ENCODE measurements at places on chromosomes 7 and 10.

DNA sequence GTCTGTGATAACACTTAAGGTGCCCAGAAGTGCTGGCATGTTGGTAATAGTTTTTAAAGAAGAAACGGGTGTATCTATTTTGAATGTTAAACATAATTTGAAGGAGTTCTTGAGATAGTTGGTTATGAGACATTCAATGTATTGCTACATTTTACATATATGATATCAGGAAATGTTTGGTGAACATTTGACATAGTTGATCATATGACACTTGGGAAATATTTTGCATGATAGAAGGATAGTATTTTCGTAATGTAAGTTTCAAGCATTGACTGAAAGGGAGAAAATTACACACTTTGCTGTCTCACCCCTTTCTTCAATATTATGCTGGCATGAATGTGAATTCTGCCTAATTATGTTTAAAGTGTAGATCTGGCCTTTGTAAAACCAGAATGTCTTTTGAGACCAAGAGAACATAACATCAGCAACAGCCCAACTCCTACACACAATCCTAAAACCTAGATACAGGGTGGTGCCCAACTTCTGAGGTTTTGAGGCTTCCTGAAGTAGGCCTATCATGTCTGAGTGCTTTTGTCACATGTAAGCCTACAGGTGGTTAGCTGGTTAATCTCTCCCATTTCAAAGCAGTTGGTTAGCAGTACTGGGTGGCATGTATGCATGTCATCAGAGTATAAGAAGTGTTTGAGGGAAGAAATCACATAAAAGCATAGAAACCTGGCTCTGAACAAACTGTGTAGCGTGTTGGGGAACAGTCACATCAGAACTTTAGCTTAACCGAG lies 2.1 kb downstream of the ADD3 start:
- no peak for DNase-seq

GRCh38 chr10:58697691-58698090 lies 185.0 kb downstream of the BICC1 start:
- DNase-seq, result no peak

DNA sequence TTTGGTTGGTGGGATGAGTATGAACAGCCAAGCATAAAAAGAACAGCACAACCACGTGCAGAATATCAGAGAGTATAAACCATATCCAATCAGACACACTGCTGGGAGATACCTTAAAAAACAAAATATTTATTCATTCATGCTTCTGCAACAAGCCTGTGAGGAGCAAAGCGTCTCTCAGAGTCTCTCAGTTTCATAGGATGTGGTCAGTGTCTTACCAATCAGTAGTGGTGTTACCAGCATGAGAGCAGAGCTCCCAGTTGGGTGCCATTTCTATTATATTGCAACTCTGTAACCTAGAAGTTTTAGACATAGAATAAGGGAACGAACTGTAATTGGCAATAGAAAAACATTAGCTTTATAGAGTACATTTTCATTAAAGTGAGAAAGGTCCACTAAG lies 445.9 kb upstream of the LRRN3 start:
- DNase-seq, result no peak

DNA sequence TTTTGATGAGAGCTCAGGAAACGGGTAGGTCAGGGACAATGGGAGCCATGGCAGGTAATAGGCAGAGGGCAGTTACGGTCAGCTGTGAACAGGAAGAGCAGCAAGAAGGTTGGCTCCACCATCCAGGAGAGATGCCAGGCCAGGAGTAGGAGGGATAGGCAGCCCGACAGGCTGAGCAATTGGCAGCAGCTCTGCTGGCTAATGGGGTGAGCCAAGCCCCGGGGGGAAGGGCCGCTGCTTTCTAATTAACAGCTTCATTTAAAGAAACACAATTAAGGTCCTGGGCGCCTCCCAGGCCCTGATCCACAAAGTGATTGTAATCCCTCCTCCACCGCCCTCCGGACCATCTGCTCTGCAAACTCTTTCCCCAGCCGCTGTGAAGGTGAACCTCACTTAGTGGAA lies 23.7 kb downstream of the SH2B2 start:
- no peak for DNase-seq

DNA sequence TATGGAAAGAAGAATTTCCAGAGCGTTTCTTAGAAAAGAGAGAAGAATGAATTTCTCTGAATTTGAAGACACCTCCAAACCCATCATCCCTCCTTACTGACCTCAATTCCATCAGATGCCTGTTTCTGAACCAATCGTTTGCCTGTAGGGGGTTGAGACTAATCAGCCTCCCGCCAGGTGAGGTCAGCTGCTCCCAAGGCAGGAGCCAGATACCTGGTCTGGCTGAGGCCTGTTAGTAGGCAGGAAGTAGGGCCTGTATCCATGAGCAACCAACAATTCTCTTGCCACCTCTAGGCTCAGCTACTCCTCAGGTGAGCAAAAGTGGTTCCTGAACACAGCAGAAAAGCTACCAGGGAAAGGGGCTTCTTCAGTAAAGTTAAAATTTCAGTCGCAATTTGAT lies 50.3 kb downstream of the HTR5A start:
- DNase-seq, result no peak

DNA sequence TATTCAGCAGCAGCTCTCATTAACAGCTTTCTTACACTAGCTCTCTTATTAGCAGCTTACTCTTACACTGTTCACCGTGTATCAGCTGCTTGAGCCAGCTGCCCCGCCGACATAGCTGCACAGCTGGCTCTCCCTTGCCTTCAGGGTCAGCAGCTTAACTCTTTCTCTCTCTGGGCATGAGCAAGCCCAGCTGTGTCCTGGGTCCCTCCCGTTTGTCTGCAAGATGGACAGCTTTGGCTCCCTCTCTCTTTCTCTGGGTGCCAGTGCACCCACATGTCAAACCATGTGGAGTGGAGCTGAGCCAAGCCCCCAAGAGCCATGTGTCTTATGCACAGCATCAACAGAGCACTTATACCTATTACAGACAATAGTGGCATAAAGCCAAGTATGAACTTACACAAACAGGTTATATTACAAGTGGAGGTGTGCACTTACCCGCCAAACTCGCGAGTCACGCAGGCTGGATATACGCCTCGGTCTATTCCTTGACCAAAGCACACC lies 35.7 kb upstream of the MTPAP start:
- no peak for DNase-seq

- DNase-seq, result no peak
Measured at GRCh38 chr10:133226251-133226808, 3.7 kb upstream of the UTF1 start.

DNA sequence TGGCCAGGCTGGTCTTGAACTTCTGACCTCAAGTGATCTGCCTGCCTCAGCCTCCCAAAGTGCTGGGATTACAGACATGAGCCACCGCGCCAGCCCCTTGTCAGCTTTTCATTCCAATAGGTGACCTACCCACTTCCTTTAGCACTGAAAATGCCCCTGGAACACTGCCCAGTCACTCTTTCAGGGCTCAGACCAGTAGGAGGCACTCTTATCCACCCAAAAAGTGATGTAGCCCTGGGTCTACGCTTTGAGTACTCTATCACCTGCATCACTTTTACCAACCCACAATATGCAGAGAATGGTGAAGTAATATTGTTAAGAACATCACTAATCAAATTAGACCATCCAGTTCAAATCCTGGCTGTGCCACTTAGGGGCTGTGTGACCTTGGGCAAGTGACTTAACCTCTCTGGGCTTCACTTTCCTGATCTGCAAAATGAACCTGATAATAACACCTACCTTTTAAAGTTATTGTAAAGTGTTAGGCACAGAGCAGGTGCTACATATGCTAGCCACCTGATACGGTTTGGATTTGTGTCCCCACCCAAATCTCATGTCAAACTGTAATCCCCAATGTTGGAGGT lies 5.2 kb downstream of the CALN1 start:
- no peak for DNase-seq

DNA sequence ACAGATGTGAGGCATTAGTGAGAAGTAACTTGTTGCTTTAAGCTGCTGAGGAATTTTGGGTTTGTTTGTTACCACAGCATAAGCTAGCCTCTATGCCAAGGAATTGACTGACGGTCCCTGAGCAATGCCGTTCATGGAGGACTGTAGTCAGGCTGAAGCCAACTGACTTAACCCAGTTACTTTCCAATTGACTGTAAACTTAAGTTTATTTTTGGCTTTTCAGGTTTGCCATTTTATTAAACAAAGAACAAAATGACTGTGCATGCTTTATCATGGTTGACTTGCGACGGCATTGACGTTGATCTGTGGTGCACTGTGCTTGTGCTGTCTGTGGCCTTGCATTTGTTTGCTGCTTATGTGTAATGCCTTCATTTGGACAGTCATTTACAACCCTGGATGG lies 53.5 kb downstream of the DNAJB9 start:
- no peak for DNase-seq

DNA sequence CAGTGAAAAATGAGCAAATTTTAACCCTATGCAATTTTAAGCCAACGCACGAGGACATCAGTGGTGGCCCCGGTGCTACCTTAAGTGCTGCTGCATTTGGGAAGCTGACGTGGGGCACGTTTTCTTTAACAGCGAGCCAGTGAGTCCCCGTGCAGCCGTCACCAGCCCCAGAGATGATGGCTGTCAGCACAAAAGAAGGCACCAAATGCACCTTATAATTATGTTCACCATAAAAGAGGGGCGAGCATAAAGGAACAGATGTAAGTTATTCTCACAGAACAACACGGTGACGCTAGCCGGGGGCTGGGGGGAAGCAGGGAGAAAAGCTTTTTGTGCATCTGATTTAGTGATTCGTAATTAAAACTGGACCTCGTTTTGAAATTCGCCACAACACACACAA lies 260.1 kb downstream of the DNAJB6 start:
- no peak for DNase-seq

- DNase-seq, result no peak
Measured at GRCh38 chr7:124662372-124662771, 103.2 kb downstream of the GPR37 start.

DNA sequence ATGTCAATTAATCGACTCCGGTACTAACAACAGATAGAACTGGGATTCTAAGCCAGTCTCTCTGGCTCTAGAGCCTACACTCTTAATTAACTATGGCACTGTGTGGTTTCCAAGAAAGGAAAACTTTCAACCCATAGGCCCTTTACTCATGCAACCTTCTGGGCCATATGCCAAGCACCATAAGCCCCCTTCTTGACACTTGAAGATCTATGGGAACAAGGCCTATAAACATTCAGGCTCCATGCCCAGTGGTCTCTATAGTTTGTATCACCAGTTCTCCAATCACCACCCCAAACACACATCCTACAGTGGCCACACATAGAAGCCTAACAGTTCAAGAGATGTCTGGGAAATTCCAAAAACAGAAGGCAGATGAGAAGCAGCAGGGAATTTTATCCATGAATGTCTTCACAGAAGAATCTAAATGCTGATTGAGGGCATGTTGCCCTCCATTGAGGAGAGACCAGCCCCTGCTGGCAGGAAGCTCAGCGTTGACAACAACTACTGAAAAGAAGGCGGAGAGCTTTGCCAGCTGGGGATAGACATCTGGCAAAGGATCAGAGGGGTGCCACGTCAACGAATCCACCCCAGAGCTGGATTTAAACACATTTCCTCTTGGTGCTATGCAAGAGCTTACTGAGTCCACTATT lies 64.4 kb downstream of the GRM3 start:
- no peak for DNase-seq

DNA sequence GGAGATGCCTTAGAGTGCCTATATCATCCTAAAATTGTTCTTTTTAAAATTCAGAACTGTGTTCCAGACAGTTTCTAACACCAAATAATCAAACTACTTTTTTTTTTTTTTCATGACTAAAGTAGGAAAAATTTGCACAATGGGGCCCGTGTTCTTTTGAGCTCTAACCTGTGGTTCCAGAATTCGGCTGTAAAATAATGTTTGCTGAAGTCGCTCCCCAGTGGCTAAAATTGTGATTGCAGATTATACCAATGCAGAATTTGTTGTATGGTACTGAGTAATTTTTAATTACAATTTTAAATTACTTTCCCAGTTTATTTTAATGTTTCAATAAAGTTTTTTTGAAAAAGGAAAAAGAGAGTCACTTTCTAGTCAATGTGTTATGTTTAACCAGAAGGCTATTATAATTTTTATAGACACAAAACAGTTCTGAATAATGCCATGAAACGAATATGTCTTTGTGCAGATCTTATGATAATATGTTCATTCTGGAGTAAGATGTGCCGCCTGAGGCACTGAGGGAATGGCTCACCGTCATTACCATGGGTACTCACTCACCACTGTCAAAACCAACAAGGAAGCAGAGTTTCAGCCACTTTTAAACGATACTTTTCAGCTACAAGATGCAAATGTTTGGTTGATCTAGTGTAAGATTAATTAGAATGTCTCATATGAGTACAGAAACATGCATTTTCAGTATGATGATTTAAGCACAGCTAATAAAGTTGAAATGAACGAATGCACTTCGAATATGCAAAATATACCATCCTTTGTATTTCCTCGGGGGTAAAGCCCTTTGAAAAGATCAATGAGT lies 173.6 kb downstream of the PRKCQ start:
- no peak for DNase-seq

DNA sequence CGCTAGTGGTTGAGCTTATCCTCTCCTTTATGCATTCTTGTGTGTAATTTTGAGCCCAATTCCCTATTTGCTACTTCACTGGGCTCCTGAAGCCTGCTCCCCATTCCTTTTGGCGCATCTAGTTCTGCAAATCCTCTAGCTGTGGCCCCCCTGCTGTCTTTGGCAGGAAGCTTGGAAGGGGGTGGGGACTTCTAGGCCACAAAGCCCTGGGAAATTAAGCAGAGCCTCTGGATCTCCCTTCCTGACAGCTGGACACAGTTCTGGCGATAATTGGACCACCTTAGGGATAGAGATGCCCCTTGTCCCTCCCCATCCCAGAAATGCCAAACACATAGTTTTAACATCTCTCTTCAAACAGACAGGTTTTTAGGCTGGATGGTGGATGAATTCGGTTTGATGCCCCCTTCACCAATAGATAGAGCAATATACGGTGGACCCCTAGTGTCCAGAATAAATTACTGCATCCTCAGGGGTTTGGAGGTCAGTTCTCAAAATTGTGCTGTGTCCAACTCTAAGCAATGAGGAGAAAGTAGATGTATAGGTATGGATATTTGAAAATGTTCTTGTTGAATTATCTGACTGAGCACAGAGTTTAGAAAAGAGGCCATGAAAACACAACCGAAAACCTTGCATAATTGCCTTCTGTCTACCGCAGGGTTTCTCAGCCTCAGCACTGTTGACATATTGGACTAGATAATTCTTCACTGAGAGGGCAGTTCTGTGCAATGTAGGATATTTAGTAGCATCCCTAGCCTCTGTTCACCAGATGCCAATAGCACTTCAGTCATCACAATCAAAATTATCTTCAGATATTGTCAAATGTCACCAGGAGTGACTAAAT lies 75.5 kb downstream of the PAPSS2 start:
- no peak for DNase-seq
